Stimulated activated CD8-positive, alpha-beta memory T cell treated with anti-CD3 and anti-CD28 coated beads, Interleukin-2, amount 100 ng/mL, for 1 hour (primary cell): ENCODE measurements at places on chromosomes 1 and 21.

DNA sequence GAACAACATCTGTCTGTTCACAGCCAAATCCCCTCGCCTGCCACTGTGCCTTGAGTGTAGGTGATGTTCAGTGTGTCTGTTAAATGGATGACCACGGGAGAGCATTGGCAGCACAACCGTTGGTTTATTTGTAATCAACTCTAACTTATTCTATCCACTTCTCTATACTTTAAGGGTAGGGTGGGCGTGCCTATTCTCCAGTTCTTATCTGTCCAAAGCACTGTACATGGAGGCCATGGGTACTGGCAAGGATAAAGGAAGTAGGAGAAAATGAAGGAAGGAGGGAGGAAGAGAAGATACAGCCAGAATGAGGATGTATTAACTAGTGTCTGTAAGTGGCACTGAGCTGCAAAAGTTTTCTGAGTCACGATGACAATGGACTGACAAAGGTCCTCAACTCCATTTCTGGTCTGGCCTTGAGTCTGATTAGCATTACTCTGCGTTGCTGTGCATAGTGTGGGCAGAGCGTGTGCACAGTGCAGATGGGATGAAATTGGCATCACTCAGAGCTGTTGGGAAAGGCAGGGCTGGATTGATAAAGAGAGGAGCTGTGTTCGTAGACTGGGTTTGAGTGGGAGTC is 7.1 kb downstream of the RHOU start:
- no peak for DNase-seq

- DNase-seq: peak; percentile 3
These were observed 494 bp downstream of the APH1A start for GRCh38 chr1:150268340-150268704.

- no peak for DNase-seq
These were observed 17.6 kb upstream of the CCT8 start for GRCh38 chr21:29091033-29091432.

- DNase-seq: no peak
These were observed 71.4 kb downstream of the FNBP1L start for GRCh38 chr1:93519199-93519829.

DNA sequence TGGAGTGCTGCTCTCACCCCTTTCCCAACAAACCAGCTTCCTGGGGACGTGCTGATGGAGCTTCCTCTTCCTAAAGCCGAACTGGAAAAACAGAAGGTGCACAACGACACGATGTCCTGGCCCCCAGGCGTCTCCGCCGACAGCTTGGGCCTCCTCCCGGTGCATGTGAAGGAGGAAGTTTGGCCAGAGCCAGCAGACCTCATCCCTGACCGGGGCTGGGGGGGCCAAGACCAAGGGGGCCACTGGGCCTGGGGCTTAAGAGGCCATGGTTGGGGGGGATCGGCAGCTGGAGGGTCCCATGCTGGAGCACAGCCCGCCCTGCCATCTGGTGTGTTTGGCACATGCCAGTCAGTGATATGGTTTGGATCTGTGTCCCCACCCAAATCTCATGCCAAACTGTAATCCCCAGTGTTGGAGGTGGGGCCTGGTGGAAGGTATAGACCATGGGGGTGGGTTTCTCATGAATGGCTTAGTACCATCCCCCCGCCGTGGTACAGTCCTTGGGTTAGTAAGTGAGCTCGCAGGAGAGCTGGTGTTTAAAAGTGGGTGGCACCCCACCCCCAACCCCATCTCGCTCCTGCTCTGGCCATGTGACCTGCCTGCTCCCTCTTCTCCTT is 6.4 kb downstream of the HES4 start:
- no peak for DNase-seq

DNA sequence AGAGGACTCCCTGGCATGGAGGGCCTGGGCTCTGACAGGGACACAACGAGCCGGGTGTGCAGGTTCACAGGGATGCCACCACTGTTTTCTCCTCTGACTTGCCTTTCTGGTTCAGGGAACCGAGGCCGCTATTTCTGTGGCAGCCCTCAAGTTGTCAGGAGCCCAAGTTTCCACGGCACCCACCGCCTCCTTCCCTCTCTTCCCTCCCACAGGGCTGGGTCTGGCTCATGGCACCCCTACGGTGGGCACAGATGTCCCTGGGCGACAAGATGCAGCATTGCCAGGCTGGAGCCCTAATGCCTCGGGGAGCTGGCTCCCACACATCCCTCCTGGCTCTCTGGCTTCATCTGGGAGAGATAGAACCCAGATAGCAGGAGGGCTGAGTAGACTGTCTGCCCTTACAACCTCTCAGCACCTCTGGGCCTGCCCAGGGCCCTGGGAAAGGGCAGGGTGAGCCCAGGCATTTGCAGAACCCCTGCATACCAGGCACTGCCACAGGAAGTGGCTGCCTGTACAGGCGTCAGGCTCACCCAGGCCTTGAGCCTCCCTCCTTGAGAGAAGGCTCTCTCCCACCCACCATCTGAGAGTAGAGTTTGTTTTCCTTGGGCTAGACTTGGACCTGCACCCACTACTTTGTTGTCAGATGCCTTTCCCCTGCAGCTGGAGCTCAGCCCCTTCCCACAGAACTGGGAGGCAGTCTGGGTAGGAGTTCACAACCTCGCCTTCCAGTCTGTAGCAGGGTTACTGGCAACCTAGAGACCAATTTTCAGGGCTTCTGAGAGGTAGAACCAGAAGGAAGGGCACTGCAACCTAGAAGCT is 20.5 kb downstream of the KCNC4 start:
- no peak for DNase-seq
